ENCODE measurements at places on chromosomes 6 and 20. TPM values are rescaled to one million over a fixed set of nuclear protein-coding genes. Genes with fewer than 3 reads are reported as not detected.

The PRDM13 gene
- polyA plus RNA-seq: not detected

The SNRNP48 gene
- 10.6 TPM for polyA plus RNA-seq

The MRPL14 gene
- 64.1 TPM for polyA plus RNA-seq

The HLA-DRA gene
- polyA plus RNA-seq: not detected

The RRAGD gene
- polyA plus RNA-seq: not detected

The CLPSL1 gene
- polyA plus RNA-seq: not detected

The NFATC2 gene
- polyA plus RNA-seq: 0.07 TPM

The IP6K3 gene
- polyA plus RNA-seq: 1.6 TPM

The OR2J3 gene
- polyA plus RNA-seq: not detected

The BPIFB1 gene
- not detected for polyA plus RNA-seq

The PTPRA gene
- polyA plus RNA-seq: 87.4 TPM

The CST4 gene
- polyA plus RNA-seq: not detected

The SLC52A3 gene
- polyA plus RNA-seq: not detected

The RCAN2 gene
- 0.11 TPM for polyA plus RNA-seq

The MAPK13 gene
- 3.8 TPM for polyA plus RNA-seq

The C6orf52 gene
- polyA plus RNA-seq: 0.74 TPM

The NFYA gene
- 13.4 TPM for polyA plus RNA-seq

The MATN4 gene
- polyA plus RNA-seq: 0.04 TPM

The SRMS gene
- polyA plus RNA-seq: not detected

The LTA gene
- polyA plus RNA-seq: not detected

The RBM24 gene
- 9.1 TPM for polyA plus RNA-seq

The NQO2 gene
- polyA plus RNA-seq: 32.4 TPM

The TPBG gene
- polyA plus RNA-seq: 93.2 TPM

The DYNLT2 gene
- polyA plus RNA-seq: 0.64 TPM

The MUC21 gene
- polyA plus RNA-seq: not detected

The SIRPD gene
- not detected for polyA plus RNA-seq

The HSPA12B gene
- 0.09 TPM for polyA plus RNA-seq

The PHACTR3 gene
- not detected for polyA plus RNA-seq

The APCDD1L gene
- polyA plus RNA-seq: 8.6 TPM

The HCRTR2 gene
- not detected for polyA plus RNA-seq

The GPSM3 gene
- polyA plus RNA-seq: 6.0 TPM

The GJA1 gene
- 261 TPM for polyA plus RNA-seq

The CLDN20 gene
- not detected for polyA plus RNA-seq

The RALY gene
- 106 TPM for polyA plus RNA-seq

The CST7 gene
- not detected for polyA plus RNA-seq

The TAP2 gene
- polyA plus RNA-seq: 15.3 TPM

The OR2H1 gene
- not detected for polyA plus RNA-seq

The C6orf132 gene
- polyA plus RNA-seq: 1.1 TPM

The HLA-DPB1 gene
- polyA plus RNA-seq: 1.6 TPM

The GNRH2 gene
- not detected for polyA plus RNA-seq

The SPDEF gene
- not detected for polyA plus RNA-seq

The IYD gene
- polyA plus RNA-seq: not detected

The FOXS1 gene
- polyA plus RNA-seq: not detected

The CFAP206 gene
- polyA plus RNA-seq: not detected

The LINC00237 gene
- polyA plus RNA-seq: not detected

The ADA gene
- polyA plus RNA-seq: 12.6 TPM

The SLA2 gene
- not detected for polyA plus RNA-seq

The OARD1 gene
- 7.0 TPM for polyA plus RNA-seq

The HLA-DOB gene
- polyA plus RNA-seq: not detected

The GID8 gene
- 24.4 TPM for polyA plus RNA-seq

The FAM135A gene
- 5.6 TPM for polyA plus RNA-seq

The DPPA5 gene
- polyA plus RNA-seq: not detected

The CLVS2 gene
- not detected for polyA plus RNA-seq

The PDYN gene
- not detected for polyA plus RNA-seq

Measured in AG04450 (cell line).